Effector memory CD4-positive, alpha-beta T cell (primary cell): ENCODE measurements at places on chromosomes 16 and 17.

- DNase-seq = no peak
Measured at GRCh38 chr17:74478420-74479100, 12.1 kb downstream of the CD300A start.

GRCh38 chr16:9527976-9528375 is 436.5 kb downstream of the HAPSTR1 start:
- no peak for DNase-seq

DNA sequence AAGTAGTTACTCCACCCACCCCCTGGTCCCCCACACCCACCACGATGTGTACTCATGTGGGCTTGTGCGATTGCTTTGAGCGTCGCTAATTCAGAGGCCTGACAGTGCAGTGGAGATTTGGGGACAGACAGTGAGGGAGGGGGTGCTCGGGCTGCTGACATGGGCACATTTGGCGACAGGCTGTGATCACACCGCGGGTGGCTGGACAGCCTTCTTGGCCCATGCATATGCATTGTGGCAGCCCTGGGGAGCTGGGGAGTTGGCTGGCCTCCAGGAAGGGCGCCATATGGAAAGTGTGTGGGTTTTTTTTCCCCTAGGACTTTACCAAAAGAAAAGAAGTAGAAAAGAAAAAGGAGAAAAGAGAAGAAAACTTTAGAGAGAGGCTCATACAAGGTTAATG is 275.5 kb upstream of the N4BP1 start:
- no peak for DNase-seq

GRCh38 chr17:1563786-1564613 is 1.4 kb upstream of the PITPNA start:
- DNase-seq = no peak

GRCh38 chr17:39665642-39666224 is 584 bp downstream of the TCAP start:
- DNase-seq = no peak

DNA sequence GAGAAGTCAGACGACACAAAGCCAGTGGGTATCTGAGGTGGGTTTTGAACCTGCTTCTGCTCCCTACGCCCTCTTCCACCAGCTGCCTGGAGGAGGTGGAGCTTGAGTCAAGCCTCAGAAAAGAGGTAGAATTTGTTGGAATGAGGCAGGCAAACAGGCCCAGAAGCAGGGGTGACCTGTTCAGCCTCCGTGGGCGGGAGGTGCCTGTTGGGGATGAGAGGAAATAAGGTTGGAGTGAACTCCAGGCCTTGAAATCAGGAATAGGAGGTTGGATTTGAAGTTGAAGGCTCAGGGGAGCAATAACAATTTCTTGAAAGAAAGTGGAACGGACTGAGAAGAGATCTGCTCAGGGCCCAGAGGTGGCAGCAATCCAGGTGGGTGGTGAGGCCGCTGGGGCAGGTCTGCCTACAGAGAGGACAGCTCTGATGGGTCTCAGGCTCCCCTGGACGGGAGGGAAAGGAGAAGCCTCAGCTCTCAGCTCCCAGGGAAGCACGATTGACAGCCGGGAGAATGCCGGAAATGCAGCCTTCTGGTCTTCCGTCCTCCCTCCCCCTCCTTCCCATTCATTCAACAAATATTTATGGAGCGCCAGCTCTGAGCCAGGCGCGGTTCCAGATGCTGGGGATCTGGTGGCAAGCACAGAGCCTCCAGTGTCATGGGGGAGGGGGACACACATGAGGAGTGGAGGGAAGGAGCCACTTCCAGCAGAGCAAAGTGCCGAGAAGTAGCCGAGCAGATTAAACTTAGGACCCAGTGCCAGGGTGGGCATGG is 61.9 kb upstream of the CIBAR2 start:
- no peak for DNase-seq

DNA sequence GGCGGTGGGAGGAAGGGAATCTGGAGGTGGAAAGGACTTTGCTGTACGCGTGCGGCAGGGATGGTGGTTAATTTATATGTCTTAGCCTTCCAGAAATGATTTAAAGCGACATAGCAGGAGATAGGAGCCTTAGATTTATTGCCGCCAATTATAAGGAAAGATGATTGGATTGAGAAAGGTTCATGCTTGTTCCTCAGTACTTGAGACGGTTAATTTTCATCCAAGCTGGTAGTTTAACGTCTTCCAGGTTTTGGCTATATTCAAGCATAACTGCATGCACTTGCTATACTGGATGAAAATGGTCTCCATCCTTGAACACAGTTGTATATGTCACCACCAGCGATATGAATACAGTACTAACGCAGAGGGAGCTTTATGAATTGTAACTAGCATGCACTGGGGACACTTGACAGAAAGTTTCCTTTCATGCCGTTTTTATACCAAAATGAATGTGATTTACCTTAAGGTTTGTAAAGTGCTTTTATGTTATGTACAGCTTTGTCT is 610 bp upstream of the PEX12 start:
- DNase-seq = no peak

DNA sequence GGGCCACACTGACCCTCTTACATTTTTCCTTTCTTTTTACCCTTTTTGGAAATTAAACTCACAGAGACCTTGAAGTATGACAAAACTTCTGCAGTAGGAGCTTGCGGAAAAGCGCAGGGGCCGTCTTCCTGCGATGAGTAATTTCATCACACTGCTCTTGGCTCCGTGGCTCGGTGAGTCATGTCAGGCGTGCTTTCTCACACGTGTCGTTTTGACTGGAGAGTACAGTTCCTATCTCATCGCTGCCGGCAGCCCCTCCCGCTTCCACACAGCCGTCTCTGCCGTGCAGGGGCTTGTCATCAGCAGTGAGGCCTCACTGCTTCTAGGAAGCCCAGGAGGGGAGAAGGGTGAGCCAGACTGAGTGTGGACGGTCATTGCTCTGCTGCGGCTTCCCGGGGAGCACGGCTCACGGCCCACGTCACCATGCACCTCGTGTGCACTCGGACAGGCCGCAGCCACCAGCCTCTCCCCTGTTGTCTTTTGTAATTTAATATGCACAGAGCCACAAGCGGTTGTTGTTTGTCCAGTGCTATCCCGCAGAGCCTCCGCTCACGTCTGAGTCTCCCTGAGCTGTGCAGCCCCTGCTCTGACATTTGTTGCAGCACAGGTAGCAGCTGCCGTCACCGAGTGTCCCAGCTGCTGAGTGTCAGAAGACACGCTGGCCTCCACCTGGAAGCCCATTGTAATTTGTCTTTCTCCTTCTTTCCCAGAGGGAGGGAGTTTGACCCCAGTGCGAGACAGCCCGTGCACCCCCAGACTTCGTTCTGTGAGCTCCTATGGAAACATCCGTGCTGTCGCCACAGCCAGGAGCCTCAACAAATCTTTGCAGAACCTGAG is 99.4 kb upstream of the CHMP6 start:
- peak; percentile 76 for DNase-seq

- DNase-seq = no peak
Measured at GRCh38 chr17:70636517-70637133, 467.3 kb downstream of the KCNJ2 start.

DNA sequence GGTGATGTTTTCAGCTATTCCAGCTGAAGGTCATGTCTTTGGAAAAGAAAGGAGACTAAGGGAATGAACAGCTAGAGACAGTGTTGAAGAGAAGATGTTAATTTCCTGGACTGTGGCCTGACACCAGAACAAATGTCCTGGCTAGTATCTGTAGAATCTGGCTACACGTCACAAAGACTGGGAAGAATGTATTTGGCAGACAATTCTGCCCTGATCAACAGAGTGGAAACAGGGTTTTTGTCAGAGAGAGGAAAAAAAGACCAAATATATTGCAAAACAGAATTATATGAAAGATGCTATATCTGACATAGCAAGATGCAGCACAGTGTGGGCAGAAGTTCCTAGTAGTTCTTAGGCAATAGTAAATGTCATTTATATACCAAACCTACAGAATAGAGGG is 17.0 kb upstream of the ANKFN1 start:
- DNase-seq = no peak

DNA sequence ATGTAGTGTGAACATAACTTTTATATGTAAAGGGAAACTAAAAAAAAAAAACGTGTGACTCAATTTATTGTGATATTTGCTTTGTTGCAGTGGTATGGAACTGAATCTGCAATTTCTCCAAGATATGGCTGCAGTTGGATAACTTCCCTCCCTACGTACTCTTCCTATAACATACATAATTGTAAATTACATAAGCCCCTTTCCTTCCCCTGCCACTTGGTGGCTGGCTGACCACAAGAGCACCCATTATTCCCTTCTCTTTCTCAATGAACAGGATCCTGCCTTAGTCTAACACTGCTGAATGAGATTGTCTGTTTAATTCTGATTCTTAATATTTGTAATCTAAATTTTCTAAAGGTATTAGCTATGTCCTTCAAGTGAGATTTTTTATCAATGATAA is 27.8 kb downstream of the CCL4 start:
- no peak for DNase-seq
